EH (cell line): ENCODE measurements at places on chromosomes 12 and 14.

DNA sequence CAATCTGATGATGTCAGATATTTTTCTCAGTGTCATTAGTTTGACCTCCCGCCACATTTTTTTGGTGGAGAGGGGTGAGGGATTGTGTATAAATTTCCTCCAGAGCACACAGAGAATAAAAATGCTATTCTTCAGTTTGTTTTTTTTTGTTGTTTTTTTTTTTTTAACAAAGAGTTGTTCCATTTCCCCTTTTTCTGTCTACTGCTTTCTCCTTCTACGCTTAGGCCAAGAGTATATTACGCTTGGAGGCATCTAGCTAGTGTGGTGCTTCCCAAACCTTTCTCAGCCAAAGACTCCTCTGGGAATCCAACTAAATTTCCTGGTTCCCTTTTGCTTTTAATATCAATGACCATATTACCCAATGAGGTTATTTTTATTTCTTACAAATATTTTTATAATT is 465.6 kb downstream of the ZFP36L1 start:
- DNase-seq: no peak

DNA sequence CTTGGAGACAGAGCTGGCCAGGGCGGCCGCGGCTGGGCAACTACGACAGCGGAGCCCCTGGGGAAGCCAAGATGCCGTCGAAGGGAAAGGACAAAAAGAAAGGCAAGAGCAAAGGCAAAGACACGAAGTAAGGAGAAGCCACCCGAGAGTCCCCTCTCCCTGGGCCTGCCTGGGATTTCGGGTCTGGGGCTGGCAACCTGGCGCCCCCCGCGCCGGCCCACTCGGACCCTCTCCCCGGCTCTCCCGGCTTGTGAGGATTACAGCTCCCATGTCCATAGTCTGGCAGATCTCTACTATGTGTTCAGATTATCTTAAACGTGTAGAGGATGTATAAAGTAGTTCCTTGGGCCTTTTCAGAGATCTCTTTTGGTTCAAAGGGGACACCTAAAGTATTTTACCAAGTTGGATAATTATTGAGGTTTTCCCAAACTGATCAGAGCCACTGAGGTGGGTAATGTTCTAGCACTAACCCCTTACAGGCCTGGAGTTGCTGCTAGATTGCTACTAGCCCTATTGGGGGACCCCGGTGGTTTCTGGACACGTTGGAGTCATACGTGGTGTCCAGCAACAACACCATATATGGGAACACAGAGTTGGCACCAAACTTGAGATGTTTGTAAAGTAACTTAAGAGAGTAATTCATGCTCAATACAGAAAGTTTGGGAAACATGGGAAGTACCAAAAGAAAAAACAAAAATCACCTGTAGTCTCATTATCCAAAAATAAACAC is 424 bp downstream of the BBOF1 start:
- DNase-seq: peak; percentile 74

DNA sequence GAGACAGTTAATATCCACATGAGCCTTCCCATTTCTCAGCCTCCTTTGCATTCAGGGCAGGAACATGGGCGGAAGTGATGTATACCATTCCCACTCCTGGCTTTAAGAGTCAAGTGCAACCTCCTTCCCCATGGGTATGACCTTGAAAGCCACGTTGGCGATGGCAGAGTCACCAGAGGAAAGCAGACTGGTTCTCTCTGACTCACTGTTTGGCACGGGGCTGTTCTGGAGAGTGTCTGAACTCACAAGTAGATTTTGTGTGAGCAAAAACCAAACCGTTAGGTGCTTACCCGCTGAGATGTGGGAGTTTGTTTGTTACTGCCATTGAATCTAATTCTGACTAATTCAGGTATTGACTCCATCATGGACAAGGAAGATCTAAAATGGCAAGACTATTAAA is 36.7 kb upstream of the PZP start:
- DNase-seq: no peak

DNA sequence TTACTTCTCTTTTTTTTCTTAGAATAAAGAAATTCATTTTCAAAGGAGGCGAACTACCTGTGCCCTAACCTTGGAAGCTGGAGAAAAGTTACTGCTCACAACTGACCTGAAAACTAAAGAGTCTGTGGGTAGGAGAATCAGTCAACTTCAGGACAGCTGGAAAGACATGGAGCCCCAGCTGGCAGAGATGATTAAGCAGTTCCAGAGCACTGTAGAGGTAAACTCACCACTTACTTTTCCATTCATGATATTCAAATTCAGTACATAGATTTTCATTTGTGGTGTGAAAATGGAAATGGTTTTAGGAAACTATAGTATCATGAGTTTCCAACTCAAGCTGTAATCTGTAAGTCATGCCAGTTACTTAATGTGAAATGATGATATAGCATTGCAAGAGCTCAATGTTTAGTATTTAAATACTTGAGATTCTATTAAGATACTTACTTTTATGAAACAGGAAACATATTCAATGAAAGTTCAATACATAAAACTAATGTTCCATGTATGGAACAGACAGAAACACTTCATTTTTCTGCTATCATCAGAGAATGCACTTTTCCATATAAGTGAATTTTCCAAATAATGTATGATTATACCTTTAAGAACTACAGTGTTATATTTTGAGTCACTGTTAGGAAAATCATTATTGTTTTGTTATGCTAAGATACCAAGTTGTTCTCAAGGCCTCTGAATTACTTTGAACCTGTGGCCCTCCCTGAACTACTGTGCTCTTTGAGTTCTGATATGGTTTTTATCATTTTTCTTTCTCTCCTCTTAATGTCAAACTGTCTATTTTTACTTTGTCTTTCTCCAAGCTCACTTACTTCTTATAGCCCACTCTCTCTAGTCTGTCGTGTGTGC is 119.0 kb downstream of the ESR2 start:
- no peak for DNase-seq

- DNase-seq: peak; percentile 57
Measured at GRCh38 chr12:88361493-88361892, 218.8 kb downstream of the KITLG start.

DNA sequence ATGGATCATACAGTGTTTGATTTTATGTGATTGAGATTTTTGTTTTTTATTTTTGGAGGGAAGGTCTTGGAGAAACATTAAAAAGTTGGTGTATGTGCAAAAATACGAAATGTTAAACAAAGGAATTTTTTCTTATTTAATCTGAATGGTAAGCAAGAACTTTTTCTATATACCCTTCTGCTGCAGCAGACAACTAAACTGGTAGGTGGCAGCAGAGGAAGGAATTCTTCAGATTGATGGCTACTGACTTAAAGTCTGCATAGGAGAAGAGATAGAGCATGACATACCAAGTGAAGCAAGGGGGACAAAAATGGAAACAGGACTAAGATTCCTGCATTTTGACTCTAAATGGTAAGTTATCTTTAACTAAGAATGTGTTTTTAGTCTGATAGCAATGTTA is 42.0 kb upstream of the A2ML1 start:
- peak; percentile 35 for DNase-seq

DNA sequence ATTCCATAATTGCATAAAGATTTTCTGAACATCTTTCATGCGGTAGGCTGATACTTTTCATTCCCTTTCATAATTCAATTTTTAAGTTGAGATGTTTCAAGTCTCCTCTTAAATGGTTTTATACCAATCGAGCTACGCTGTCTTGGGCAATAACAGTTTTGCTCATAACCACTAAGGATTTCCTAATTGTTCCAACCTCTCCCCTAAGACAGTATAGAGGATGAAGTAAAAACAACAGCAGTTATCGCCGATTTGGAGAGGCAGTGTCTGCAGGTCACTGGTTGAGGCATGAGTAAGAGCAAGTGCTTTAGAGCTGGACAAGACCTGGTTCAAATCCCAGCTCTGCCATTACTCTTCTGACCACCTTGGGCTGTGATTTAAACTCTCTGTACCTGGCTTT is 6.9 kb upstream of the MED13L start:
- no peak for DNase-seq

DNA sequence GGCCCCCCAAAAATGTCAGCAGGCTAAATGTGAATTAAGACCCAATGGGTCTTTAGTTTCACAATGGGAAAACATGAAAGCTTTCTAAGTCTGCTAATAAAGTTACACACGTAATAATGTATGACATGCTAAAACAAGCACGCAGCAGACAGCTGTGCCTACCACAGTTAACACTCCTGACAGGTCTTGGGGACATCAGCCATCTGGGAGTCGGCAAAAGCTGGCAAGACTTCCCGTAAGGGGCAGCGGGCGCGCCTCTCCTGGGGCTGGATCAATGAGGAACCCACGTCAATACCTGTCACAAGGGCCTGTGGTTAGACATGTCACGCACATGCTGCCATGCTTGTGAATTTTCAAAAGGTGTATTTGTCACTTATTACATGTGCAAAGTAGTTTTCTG is 45.0 kb downstream of the ACTN1 start:
- DNase-seq: no peak

DNA sequence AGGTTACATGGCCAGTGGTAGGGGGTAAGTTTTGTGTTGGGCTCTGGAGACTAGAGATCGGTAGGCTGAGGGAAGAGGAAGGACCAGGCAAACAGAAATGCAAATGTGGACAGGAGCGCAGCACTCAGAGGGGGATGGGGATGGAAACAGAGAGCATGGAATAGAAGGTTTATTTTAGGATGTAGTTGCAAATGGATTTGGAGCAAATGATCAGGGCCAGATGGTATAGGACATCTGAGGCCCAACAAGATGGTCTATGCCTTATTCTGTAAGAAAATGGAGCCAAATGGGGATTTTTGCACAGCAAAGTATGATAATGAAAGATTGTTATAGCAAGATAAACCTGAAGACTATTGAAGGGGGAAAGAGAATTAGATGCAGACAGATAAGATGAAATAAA is 102.5 kb upstream of the PTPRB start:
- DNase-seq: no peak

DNA sequence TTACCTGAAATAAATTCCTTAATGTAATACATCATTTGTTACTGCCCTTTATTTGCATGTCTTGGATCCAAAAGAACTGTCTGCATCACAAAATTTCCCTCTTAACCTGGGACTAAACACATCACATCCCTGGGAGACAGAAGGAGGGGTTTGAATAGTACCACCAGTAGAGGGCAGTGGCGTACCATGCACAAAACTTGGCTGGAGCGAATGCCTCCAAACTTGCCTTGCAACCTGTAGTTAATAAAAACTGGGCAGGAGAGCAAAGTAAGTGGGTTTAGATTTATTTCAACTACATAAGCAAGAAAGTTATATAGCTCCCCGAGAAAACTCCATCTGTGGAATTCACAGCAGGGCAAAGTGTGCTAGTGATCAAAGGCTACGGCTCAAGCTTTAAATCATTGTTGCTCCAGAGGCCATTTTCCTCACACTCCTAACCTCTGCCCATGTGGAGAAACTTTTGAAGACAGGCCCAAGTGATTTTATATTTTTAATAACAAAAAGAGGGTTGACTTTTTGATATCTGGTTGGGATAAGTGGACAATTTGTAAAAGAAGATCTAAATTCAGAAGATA is 1176.7 kb upstream of the SEL1L start:
- DNase-seq: peak; percentile 8

DNA sequence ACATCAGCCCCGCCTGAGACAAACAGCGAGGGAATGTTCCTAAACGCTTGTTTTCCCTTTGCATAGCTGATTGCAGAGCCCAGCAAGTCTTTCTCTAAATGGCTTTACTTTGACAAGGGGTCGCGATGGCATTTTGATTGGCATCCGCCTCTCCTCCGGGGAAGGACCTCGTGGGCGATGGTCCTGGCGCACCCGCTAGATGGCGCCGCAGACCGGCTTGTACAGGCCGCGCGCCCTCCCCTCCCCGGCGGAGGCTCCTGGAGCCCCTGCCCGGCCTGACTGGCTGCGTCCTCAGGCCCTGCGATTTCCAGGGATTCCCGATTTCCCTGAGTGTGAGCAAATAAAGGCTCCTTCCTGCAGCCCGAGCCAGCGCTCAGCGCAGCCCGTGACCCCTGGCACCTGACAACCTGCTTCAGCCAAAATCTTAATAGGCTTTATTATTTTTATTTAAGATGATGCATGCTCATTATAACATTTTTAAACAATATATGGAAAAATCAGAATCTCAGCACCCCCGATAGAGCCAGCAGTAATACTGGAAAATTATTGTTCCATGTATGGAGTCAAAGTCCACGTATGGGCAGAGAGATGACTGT is 468.3 kb downstream of the AACS start:
- no peak for DNase-seq

GRCh38 chr14:50395448-50395847 is 1.2 kb downstream of the CDKL1 start:
- DNase-seq: peak; percentile 11

DNA sequence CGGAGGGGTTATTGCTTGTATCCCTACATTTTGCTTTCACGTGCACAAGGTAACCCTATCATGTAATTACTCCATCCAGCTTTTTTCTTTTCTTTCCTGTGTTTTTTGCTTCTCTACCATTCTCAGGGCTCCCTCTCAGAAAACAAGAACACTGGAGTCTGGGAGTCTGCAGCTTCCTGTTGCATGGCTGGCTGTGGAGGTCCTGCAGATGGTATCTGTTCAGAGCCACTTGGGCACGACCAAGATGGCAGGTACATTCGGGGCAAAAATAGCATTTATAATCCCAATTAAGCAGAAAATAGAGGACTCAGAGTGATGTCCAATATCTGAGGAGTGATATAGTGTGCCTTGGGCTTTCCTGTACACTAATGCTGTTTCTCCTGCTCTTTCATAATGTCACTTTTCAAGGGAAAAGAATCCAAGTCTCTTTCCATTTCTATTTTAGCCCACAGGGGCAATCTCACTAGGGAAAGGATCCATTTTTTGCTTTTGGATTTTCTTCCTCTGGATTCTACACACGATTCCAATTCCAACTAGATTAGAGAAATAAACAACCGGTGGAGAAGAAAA is 3.2 kb upstream of the NUMB start:
- no peak for DNase-seq

- DNase-seq: no peak
Measured at GRCh38 chr12:57107456-57108155, 3.6 kb downstream of the STAT6 start.

GRCh38 chr14:68193970-68194681 is 374.5 kb downstream of the RAD51B start:
- DNase-seq: no peak

DNA sequence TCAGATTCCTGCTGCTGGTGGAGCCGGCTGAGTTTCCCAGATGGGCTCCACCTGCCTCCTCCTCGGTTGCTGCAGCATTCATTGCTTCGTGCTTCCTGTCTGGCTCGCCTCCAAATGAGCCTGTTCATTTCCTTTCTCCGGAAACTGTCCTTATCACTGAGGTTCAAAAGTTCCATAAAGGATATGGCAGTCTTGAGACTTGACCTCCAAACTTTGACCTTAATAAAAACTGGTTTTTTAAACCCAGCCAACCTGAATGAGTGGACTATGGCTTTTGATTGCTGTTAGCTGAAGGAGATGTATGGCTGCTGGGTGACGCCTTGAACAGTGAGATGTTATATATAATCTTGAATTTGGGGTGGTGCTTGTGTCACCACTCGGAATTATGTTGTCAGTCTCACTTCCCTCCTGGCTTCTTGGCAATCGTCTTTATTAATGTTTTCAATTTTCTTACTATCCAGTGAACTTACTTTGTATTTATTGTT is 62.7 kb downstream of the RASSF3 start:
- peak; percentile 59 for DNase-seq

- DNase-seq: no peak
Measured at GRCh38 chr12:66596199-66596598, 82.7 kb downstream of the GRIP1 start.

- DNase-seq: no peak
Measured at GRCh38 chr12:100671396-100672074, 98.1 kb downstream of the GAS2L3 start.

- no peak for DNase-seq
Measured at GRCh38 chr12:51751661-51752060, 96.9 kb downstream of the FIGNL2 start.
